ENCODE measurements at places on chromosomes 13 and 19.
A peak's percentile ranks its signal among the peaks of the same experiment; 100 is the strongest.

GRCh38 chr19:43553656-43554055, 20.7 kb downstream of the ZNF575 start:
- DNase-seq = no peak

DNA sequence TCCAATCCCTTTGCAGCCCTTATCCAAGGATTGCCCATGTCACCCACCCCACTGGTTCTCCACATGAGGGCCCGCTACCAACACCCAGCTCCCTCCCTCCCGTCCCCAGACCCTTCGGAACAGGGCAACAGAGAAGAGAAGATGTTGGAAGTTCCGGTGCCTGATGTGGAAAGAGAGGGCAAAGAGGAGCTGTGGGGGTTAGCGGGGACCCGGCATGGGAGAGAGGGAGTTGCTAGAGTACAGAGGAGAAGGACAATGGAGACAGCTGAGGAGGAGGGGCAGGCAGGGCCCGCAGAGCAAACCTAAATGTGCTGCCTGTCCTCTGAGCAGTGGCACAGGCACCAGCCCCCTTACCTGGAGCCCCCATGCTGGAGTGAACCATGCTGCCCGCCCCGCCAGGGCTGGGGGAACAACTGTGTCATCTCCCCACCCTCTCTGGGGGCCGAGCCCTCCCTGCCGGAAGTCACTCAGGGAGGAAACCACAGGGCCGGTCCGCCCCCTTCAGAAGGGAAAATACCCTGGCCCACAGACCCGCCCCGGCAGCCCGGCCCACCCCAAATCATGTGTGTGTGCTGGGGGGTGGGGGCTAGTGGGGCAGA, at the start of gene POU2F2:
POU2F2 (minus strand) TSS at position 417 of the 599 bp plus-strand sequence; CDS start at position 382, 35 bp downstream.
- no peak for DNase-seq

GRCh38 chr19:33241530-33242101, 16.0 kb upstream of the SLC7A10 start:
- no peak for DNase-seq

DNA sequence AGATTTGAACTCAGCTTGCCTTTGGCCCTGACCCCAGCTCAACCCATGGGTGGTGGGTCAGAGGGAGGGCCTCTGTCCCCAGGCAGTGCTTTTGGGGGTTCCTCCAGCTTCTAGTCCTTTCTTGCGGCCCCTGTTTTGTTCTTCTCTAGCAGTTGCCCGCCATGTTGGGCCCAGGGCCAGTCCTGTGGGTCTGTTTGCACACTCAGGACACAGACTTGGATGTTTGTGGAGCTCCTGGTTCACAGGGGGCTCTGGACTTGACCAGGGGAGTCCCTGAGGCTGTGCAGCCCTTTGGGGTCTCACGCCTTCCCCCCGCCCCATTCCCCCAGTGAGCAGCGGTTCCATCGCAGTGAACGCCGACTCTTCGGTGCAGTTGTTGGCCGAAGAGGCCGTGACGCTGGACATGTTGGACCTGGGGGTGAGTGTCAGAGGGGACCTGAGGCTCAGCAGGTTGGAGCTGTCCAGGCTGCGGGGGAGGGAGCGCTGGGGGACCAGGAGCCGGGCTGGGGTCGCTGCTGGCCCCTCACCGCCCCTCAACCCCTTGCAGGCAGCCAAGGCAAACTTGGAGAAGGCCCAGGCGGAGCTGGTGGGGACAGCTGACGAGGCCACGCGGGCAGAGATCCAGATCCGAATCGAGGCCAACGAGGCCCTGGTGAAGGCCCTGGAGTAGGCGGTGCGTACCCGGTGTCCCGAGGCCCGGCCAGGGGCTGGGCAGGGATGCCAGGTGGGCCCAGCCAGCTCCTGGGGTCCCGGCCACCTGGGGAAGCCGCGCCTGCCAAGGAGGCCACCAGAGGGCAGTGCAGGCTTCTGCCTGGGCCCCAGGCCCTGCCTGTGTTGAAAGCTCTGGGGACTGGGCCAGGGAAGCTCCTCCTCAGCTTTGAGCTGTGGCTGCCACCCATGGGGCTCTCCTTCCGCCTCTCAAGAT, 2.5 kb downstream of the ATP5F1D start:
- DNase-seq = no peak

DNA sequence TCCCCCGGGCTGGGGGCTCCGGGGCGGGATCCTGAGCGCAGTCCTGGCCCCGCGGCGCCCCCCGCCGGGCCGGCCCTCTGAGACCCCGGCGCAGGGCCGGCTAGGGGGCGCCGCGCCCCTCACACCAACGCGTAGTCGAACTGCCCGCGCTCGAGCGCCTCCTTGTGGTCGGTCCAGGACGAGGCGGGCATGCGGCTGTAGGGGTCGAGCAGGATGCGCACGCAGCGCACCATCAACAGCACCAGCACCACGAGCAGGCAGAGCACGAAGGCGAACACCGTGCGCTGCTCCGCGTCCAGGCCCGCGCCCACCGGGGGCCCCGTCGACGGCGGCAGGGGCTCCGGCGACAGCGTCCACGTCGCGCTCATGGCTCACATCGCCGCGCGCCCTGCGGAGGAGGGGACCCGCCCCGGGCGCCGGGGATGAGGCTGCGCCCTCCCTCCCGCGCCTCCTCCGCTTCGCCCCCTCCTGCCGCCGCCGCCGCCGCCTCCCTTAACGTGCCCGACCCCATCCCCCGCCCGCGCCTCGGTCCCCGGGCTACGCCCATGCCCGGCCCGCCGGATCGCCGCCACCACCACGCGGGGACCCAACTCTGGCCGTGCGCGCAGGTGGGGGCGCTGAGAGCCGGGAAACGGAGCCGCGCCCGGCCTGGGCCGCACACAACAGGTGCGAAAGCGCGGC, 624 bp downstream of the CTXN1 start:
- DNase-seq = peak; percentile 81

DNA sequence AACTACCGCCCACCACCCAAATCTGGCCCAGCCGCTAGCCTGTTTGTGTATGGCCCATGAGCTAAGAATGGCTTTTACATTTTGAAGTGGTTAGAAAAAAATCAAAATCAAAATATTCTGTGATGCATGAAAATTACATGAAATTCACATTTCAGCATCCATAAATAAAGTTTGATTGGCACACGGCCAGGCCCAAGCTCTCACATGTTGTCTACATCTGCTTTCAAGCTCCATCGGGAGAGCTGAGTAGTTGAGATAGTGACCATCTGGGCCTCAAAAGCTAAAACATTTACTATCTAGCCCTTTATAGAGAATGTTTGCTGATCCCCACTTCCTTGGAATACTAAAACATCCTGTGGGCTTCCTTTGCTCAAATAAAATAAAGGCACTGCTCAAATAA, 14.5 kb downstream of the RFX2 start:
- DNase-seq = no peak

GRCh38 chr19:47124937-47125668, 5.5 kb upstream of the SAE1 start:
- DNase-seq = peak; percentile 77

- no peak for DNase-seq
Measured at GRCh38 chr13:56530096-56530495, 610.6 kb upstream of the PRR20A start.

GRCh38 chr19:5492635-5493409, 37.6 kb downstream of the ZNRF4 start:
- DNase-seq = no peak

DNA sequence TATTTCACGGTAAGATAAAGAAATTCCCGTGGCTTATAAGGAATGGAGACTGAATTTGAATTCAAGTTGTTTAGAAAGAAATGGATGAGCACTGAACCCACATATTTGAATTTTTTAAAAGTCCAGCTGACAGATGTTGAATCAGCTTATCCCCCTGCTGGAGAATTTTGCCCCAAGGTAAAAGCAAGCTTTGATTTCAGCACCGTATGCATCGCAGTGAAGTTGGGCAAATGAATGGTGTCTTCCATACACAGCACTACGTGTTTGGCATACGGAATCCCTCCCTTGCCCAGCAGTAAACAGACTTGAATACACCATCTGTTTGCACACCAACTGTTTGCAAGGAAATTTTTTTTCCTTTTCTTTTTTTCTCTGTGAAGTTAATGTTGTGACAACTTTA, 77.5 kb upstream of the PEG3 start:
- no peak for DNase-seq

DNA sequence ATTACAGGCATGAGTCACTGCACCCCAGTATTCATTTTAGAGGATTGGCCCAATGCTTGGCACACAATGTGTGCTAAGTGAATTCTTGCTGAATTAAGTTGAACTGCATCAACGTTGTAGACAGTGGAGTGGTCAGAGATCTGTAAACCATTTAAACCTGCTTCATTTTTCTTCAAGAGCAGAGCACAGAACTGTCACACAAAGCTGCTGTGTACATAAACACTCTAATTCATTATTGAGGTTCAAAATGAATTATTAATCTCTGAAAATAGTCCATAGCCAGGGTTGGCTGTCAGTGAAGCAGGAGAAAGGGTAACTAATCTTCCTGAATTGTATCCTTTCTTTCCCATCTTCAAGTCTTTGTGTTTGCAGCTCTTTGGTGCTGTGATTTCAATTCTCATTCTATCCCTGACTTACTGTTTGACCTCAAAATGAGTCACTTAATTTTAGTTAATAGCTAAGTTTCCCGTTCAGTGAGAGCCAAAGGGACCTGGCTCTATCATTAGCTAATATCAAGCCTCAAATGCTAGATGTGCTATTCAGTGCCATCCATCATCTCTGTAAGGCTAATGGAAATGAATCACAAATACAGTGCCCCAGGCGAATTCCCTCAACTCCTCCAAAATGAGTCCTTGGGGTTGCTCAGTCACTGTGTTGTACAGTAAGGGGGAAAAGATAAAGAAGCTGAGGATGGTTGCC, 77.0 kb upstream of the TSC22D1 start:
- DNase-seq = no peak

DNA sequence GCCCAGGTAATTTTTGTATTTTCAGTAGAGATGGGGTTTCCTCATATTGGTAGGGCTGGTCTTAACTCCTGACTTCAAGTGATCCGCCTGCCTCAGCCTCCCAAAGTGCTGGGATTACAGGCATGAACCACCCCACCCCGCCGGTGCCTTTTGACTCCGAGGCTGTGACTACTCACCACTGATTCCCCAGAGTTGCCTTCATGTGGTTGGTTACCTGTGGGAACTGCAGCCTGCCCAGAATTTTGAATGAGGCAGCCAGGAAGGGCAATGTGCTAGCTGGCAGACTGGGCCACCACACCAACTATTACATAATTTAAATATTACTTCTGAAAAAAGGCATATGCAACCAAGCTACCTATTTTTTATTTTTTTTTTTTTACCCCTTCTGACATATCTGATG, 42.8 kb downstream of the N4BP2L2 start:
- no peak for DNase-seq

DNA sequence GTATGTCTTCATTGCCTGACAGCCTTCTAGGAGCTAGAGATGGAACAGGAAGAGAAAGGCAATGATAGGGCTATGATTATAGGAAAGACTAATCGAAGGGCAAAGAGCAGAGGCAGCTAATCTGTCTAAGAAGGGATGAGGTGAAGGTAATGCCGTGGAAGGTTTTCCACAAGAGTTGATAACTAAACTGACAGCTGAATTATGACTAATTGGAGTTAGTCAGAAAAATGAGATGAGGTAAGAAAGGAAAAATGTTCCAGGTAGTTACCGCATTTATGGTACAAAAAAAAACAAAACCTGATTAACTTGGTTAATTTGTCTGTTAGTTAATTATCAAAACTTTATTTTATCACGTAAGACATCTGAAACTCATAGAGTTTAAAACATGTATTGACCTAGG, 260.3 kb downstream of the SLITRK6 start:
- no peak for DNase-seq

GRCh38 chr19:10936661-10937084, 8.1 kb downstream of the TIMM29 start:
- DNase-seq = peak; percentile 88

DNA sequence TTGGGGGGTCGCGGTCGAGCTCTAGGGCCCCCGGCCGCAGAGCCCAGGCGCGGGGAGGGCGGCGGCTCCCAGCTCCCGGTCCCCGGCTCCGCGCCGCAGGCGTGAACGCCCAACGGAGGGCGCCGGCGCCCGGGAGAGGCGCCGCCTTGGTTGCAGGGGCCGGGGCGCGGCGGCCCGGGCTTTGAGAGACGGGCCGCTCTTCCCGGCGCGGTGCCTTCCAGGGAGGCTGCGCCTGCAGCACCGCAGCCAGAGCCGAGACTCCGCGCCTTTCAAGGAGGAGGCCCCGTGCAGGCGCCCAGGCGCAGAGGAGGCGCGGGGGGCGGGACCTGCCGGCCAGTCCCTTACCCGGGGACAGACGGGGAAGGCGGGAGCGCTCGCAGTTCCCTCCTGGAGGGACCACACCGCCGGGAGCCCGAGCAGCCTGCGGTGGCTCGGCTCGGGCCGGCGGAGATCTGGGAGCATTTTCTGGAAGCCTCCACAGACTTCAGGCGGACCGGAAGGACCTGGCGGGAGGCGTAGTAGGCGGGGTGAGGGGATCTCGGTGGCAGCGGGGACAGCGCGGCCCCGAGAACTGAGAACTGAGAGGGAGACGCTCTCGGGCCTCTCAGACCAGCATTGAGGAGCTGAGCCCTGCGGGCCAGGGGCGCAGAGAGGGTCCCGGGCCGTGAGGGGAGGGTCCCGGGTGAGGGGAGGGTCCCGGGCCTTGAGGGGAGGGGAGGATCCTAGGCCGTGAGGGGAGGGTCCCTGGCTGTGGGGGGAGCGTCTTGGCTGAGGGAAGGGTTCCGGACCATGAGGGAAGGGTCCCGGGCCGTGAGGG, 25.5 kb upstream of the MCF2L start:
- no peak for DNase-seq

- peak; percentile 63 for DNase-seq
Measured at GRCh38 chr13:113742000-113742441, 17.0 kb upstream of the TMEM255B start.

DNA sequence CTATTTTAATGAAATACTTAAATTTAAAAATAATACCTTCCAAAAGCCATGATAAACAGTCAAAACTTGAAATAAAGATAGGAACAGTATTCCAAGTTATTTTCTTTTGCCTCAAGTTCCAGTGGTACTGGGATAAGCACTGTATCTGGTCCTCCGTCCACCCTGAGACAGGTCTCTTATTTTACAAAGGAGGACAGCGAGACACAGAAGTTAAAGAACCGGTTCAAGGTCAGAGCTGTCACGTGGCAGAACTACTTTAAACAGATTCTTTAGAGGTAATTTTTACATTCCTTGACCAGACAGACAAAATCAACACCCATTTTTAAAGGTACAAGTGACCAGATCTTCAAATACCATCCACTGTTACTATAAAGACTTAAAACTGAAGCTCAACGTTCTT, 10.4 kb upstream of the DOCK9 start:
- DNase-seq = no peak

DNA sequence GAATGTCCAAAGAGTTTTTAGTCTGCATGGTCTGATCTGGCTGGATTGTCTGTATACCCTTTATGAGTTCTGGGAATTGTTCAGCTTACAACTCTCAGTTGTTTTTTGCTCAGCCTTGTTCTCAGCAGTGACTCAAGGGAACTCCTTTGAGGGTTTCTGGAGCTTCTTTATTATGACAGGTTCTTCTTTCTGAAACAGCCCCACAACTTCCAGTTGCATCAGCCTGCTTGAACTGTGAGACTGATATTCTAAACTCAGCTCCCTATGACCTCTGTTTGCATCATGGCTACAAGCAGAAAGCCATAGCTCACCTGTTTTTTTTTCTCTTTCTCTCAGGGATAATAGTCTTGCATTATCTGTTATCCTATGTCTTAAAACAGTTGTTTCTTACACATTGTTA, 85.0 kb downstream of the TDRD3 start:
- no peak for DNase-seq

GRCh38 chr13:76440568-76440967, 445.6 kb downstream of the KCTD12 start:
- no peak for DNase-seq

Data from left kidney (tissue), 8 donors.